COR-L47 (cell line): ENCODE measurements at places on chromosomes 4 and X.

- no peak for DNase-seq
These were observed 281.1 kb downstream of the NKX6-1 start for GRCh38 chr4:84218031-84218430.

DNA sequence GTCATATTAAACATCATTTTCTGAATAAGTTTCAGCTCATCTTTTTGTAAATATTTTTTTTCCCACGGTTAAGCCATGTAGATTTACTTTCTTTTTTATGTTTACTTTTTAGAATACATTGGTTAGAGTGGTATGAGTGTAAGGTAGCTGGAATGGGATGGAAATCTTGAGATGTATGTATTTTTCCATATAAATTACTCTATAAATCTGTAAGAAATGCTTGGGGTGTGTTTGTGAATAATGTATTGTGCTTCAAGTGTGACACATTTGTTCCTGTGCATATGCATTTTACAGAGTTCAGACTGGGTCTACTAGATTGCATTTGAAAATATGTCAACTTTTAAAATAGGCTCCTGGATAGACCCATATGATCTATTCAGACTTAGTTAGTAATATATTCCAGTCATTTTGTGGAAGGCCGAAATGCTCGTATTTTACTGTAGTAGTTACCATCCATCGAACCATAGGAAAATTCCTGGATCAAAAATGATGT, 756.8 kb downstream of the RAPGEF2 start:
- no peak for DNase-seq

DNA sequence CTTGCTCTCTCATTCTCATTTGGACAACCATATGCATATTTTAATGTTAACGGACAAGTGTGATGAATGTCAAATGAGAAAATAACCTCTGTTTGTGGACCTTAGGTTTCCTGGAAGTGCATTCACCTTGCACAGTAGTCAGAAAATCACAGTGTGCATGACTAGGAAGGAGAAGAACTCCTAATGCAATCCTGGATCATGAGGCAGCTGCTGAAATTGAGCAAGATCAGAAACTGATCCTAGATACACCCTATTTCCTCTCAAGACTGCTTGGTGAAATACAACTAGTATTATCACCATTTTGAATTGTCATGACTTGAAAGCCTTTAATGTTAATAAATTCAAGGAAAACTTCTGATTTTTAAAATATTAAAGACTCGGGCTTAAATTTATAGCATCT, 1148.9 kb downstream of the STIM2 start:
- DNase-seq: no peak

DNA sequence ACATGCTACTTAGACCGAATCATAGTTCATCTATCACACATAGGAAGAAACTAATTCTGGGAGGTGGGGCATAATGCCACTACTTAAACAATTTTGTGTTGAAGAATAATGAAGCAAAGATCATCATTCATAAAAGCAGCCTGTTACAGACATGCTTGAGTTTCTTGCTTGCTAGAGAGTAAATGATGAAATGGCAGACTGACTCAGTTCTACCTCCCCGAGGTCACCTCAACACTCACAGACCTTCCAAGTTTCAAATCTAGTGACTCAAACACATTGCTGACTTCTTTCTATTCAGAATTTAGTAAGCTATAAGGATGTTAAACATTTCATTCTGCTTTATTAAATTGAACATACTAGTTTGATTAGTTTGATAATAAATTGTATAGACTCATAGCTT, 636.5 kb upstream of the FRG1 start:
- DNase-seq: no peak

GRCh38 chr4:81732980-81733379, 261.3 kb upstream of the RASGEF1B start:
- no peak for DNase-seq

- DNase-seq: no peak
These were observed 145.2 kb downstream of the ADRA2C start for GRCh38 chr4:3911252-3911856.

GRCh38 chr4:40193016-40193571, 3.7 kb upstream of the RHOH start:
- no peak for DNase-seq

DNA sequence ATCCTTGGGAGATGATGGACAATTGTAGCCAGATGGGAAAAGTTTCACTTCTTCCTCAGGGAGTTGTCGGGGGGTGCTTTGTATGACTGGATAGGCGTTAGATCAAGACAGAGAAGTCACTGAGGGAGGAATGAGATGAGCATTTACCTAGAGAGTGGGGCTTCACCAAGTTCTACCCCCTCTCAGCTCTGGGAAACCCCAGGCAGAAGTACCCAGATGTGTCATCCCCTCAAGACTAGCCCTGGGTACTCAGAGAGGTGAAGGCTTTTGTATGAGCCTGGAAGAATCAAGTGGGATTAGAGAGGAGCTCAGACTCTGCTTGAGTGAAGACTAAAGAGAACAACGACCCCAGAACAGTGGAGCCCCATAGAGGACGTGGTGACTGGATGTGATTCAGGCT, 1.9 kb downstream of the MAGEB1 start:
- no peak for DNase-seq

DNA sequence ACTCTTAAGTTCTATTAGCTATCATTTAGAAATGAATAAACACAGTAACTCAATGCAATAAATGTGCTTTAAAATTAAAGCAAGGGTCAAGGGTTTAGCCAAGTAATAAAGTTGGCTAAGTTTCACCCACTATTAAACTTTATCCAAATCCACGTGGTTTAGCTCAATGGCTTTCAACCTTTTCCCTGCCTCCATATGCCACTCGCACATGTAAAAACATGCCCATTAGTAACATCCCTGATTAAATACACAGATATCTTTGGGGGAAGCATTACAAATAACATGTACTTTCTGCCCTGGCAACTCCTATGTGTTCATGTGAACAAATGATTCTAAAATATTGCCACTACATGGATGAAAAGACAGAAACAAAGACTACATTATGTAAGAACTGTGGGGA, 130.8 kb downstream of the ZAR1 start:
- no peak for DNase-seq

GRCh38 chr4:68272860-68273259, 27.4 kb upstream of the TMPRSS11B start:
- no peak for DNase-seq

DNA sequence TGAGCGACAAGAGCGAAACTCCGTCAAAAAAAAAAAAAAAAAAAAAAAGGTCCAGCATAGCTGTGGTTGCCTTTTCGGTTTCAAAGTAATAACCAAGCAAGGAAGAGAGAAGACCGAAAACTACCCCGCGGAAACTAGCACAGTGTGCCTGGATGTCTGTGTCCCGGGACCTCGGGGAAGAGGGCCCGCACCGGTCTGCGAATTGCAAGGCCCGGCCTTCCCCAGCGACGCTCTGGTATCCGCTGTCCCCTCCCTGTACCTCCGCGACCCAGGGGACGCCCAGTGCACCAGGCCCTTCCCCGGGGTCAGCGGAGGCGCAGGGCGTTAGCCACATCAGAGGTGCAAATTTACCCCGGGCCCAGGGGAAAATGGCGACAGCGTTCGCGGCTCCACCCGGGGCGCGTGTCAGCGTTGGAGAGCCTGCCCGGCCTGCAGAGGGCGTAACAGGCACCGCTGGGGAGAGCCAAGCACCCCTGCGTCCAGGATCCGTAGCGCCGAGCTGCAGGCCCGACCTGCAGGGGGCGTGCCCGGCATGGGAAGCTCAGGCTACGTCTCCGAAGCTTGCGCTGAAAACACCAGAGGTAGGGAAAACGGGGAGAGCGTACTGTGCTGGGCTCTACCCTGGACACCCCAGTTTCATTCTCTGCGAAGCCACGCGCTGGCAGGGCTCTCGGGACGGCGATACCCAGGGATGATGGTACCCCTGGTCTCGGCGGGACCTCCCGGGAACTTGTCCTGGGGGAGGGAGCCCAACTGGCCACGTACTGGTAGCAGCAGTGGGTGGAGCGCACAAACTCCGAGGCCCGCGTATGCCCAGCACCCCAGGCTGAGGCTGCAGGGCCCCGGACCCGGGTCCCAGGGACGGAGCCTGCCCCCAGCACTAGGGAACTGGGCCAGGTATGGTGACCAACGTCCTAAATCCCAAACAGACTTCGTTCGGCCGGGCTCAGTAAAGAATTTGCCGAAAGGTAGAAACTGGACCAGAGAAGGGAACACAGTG, 16.2 kb downstream of the NKX6-1 start:
- DNase-seq: no peak
